ENCODE measurements at places on chromosomes 4 and X. TPM values are rescaled to one million over a fixed set of nuclear protein-coding genes. Genes with fewer than 3 reads are reported as not detected.

DNA sequence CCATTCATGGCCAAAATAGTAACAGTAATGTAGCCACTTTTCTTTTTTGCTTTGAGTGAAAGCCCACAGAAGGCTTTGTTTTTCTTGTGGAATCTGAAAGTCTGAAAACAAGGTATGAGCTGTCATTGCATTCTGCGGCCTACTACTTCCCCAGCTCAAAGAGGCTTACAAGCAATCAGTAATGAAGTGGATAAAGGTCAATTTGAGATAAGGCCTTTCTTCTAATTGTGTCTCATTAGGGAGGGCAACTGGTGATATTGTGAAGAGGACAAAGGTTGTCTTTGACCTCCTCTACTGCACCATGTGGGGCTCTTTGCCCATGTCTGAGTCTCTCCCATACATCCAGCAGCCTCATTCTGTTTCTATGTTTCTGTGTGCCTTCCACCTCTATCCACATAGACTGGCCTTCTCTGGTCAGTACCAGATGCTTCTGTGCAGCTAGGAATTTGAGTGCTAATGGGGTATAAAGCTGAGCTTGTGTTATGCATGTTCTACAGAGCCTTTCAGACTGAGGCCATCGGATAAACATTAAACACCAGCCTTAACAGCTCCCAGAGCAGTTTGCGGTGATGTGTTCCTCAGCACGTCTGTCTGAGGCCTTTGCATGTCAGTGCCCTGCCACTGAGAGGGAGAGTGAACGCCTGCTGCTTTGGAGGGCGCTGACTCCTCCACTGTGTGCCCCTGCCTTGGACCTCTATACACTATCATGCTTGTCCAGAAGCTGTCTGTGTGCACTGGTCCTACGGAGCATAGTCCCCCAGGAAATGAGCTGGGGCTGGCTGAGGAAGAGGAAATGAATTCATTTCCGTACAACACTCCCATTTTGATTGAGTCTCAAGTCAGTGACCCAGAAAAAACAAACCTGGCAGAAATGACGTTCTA is 80.2 kb downstream of the SH2D1A start:
- DNase-seq = no peak

GRCh38 chr4:39051492-39051891 is 10.5 kb upstream of the KLHL5 start:
- DNase-seq = no peak

- DNase-seq = no peak
Measured at GRCh38 chr4:120664851-120665250, 257.7 kb downstream of the PRDM5 start.

DNA sequence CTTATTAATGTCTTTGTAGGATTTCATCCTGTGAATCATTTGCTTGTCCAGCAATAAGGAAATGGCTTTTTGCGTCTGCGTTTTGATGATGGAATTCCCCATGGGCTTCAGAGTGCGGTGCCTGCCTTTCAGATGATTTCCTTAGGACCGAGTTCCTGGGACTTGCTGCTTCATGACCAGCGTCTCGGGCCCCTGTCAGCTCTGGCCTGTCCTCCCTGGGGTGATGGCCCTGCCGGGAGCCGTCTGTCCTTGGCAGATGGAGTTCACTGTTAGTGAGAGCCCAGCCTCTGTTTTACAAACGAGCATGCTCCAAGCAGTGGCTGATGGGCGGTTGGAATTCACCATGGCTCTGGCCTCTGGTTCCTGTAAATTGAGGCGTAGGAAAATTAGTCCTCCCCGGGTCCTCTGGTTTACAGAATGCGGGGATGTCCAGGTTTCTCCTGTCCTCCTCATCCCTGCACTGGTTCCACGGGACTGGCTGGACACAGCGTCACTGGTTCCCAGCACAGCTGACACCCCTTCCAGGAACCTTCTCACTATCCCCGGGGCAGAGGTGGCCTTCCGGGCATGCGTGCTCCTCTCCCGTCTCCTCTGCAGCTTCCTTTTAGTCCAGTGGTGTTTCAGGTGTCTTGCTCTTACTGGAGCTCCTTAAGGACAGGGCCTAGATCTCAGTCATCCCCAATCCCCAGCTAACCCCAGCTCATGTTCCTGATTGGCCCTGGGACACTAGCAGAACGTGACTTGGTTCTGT is 34.9 kb downstream of the TBC1D14 start:
- DNase-seq = peak; percentile 66

DNA sequence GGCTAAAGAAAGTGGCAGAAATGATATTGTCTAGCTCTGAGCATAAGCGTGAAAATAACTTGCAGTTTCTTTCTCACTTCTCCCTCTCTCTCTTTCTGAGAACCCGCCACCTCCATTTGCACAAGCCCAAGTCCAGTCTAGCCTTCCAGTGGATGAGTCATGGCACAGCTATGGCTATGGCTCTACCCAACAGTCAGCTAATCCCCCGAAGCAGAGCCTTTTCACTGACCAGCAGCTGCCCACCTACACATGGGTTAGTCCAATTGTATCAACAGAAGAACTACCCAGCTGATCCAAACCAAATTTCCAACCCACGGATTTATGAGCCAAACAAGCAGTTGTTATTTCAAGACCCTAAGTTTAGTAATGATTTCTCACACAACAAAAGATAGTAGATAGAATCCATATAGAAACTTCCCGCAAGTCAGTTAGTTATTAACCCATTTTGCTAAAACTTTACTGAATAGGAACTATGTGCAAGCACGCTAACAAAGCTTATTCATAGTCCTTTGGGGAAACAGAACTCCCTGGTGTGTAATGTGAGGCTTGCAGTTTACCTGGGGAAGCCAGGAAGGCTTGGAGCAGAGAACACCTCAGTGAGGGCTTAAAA is 282.3 kb downstream of the INPP4B start:
- no peak for DNase-seq

- no peak for DNase-seq
Measured at GRCh38 chr4:27003642-27004113, 143.0 kb downstream of the STIM2 start.

DNA sequence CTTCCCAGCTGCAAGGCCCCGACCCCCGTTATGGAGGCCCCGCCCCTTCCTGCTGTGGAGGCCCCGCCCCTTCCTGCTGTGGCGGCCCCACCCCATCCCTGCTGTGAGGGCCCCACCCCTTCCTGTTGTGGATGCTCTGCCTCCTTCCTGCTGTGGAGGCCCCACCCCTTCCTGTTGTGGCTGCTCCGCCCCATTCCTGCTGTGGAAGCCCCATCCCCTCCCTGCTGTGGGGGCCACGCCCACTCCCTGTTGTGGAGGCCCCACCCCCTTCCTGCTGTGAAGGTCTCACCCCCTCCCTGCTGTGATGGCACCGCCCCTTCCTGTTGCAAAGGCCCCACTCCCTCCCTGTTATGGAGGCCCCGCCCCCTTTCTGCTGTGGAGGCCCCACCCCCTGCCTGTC is 104.9 kb upstream of the PSAPL1 start:
- DNase-seq = no peak

GRCh38 chr4:102344954-102345794 is at the start of gene SLC39A8:
Gene SLC39A8 (minus strand): TSS chr4:102345482. CDS start chr4:102344662, 820 bp downstream.
- peak; percentile 92 for DNase-seq

- DNase-seq = no peak
Measured at GRCh38 chr4:8173492-8174242, 15.1 kb upstream of the ABLIM2 start.

- no peak for DNase-seq
Measured at GRCh38 chrX:42776195-42776594, 1.8 kb downstream of the PPP1R2C start.

GRCh38 chr4:76373919-76374552 is 46.9 kb downstream of the CCDC158 start:
- no peak for DNase-seq

DNA sequence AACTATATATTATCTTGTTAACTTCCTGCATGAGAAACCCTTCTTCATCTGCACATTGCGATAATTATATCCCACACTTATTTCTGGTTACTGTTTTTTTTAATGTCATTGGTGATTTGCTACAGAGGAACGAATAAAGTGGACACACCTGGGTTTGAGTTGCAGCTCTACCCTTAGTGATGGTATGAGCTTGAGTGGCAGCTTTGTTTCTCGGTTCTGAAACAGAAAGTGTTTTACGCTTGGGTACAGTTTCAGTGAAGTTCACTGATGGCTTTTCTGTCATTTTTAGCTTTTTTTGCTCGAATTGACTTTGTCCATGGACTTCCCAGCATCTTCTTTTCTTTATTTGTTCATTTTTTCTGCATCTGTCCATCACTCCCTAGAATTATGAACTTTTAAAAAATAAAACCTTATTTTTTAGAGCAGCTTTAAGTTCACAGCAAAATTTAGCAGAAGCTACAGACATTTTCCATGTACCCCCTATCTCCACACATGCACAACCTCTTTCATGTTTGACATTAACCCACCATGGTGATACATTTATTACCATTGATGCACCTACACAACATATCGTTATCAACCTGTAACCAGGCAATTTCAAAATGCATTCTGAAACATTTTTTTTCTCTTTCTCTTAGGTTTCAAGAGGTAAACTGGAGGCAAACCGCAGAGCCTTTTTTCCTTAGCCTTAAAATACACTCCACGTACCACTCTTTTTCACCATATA is 1041.6 kb upstream of the PRKX start:
- no peak for DNase-seq

DNA sequence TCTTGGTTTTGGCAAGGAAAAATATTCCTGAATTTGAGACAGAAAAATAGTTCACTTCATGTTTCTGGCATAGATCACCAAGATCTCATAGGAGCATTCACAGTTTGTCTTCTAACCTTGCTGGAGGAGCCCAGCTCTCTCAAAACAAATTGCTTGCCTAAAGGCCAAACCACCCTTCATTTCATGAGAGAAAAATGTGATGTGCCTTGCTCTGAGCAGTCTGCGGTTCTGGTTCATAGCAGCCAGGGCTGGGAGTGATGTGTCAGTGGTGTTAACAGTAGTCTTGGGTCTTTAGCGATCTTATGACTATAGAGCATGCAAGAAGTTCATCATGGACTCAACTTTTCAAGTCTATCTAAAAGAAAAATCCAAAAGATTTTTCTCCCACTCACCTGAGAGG is 183.3 kb downstream of the DCLK2 start:
- no peak for DNase-seq

DNA sequence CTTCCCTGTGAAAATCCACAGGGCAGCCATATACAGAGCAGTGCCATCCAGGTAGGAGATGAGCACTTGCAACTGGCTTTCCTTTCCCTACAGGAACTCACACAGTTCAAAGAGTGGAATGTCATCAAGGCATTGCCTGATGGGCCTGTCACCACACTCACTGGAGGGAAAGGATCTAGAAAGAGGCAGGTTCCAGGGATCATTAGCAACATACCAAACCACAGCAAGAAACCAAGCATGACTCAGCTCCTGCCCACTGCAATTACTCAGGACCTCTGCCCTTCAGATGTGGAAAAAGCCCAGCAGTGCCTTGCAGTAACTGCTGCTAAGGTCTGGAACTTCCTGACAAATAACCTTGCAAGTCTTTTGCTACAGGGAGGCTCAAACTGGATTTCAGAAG is 101.2 kb downstream of the ZNF674 start:
- DNase-seq = no peak

DNA sequence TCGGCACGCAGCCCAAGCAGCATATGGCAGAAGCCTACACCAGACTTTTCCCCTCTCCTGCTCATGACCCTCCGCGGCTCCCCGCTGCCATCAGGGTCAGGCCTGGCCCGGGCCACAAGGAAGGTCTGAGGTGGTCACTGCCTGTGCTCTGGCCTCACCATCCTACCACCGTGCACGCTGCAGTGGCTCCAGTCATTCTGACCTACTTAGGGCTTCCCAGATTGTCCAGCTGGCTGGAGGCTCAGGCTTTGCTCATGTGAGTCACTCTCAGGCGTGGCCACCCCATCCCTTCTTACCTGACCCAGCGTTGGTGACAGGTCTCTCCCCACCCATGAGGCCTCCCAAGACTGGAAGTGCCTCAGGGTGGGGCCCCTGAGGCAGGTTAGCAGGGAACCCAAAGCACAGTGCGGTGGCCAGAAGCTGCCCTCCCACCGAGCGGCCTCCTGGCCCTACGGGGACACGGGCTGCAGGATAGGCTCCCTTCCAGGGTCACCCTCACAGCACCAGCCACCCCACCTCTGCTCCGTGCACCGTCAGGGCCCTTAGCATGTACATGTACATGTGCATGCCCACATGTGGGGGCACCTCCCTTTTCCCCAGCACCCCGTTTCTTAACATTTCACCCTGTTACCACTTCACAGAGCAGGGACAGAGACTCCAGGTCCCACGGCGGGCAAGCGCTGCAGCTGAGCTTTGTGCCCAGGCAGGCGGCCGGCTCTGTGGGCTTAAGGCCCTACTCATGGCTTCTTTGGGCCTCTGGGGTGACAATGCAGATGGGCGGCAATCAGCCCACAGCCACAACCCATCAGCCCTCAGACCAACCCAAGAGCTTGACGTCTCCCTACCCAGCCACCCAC is 2.2 kb downstream of the TREX2 start:
- DNase-seq = no peak

DNA sequence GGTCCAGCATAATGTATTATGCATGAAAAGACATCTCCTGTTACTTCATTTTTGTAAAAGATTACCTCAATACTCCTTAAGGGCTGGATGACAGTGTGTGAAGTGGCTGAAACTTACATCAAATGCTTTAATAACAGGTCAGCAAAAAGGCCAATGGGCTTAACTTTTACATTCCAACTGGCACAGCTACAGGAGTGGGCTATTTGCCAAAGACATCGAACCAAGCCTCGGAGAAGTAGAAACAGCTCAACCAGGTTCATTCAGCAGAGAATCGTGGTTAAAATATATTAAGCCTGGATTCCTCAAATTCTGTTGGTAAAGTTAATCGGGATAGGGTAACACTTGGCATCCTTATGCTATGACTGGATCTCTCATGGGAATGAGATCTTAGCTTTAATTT is 639.7 kb downstream of the TRIML1 start:
- DNase-seq = no peak

GRCh38 chr4:1104647-1105046 is 8.7 kb downstream of the RNF212 start:
- DNase-seq = no peak

GRCh38 chr4:174835536-174835935 is 6.5 kb upstream of the GLRA3 start:
- no peak for DNase-seq

Gene UGT2B15
- 42.9 TPM for total RNA-seq

Gene CCSER1
- total RNA-seq = 22.7 TPM

Gene CSN1S1
- not detected for total RNA-seq

Gene LARP1B
- total RNA-seq = 30.1 TPM

Gene SHOX
- total RNA-seq = 0.36 TPM

Gene DCAF12L2
- not detected for total RNA-seq

Gene SULT1E1
- not detected for total RNA-seq

Gene CXorf65
- total RNA-seq = not detected

Gene PAGE2B
- total RNA-seq = not detected

Measured in left colon (tissue), 2 donors.